ENCODE measurements at places on chromosomes 3 and 15.
A peak's percentile ranks its signal among the peaks of the same experiment; 100 is the strongest.

DNA sequence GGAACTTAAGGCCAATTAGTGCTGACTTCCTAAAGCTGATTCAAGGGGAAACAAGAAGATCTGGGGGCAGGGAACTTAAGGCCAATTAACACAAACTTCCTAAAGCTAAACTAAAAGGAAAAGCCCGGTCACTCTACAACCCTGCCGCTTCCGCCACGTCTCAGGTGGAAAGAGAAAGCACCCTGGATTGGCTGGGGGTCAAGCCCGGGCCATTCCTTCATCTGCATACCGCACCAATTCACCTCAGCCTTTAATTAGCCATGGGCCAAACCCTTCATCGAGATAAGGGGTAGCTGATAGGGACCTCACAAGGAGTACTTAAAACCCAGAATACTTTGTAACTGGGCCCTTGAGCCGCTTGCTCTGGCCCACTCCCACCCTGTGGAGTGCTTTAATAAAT lies 14.4 kb downstream of the TMPRSS7 start:
- DNase-seq = no peak

GRCh38 chr3:128780101-128780837 lies 54.3 kb downstream of the RAB7A start:
- no peak for DNase-seq

- DNase-seq = no peak
Observed at GRCh38 chr3:57953576-57953975, 54.6 kb upstream of the FLNB start.

- no peak for DNase-seq
Observed at GRCh38 chr3:152472672-152472954, 203.9 kb downstream of the MBNL1 start.

DNA sequence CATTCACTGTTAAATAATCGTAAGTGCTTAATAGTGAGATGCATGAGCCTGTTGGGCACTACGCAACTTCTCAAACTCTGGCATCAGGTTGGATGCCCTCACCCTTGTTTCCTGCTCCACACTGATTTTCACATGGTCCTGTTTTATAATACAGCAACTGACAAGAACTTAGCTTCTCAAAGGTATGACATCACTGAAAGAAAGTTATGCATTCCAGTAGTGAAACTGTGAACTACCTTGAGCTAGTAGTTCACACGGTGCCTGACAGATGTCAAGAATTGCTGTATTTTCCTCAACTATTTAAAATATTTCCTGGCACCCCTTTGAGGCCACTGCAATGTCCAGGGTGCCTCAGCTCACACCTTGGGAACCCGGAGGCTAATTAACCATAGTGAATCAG lies 327.5 kb downstream of the RORA start:
- DNase-seq = no peak

- no peak for DNase-seq
Observed at GRCh38 chr15:41949401-41950126, 22.8 kb downstream of the EHD4 start.

DNA sequence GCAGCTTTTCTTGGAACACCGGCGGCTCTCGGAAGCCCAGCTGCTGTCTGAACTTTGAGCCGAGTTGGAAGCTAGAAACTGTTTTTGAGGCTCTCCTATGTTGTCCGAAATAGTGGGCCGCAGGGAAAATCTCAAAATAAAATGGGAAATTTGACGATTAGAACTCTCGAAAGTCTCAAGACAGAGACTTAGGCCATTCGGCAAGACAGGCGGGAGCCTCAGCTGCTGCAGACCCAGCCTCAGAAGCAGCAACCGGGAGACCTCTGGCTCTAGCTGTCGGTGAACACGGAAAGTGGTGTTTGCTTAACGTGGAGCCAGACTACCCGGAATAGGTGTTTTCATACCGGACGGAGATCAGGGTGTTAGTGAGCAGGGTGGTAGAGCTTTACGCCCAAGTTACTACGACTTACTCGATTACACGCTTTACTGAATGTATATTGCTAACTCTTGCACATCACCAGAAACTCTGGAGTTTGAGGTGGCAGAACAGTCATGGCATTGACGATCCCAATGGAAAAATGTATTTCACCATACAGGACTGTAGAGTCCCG lies 357 bp upstream of the MAN2C1 start:
- DNase-seq = no peak

DNA sequence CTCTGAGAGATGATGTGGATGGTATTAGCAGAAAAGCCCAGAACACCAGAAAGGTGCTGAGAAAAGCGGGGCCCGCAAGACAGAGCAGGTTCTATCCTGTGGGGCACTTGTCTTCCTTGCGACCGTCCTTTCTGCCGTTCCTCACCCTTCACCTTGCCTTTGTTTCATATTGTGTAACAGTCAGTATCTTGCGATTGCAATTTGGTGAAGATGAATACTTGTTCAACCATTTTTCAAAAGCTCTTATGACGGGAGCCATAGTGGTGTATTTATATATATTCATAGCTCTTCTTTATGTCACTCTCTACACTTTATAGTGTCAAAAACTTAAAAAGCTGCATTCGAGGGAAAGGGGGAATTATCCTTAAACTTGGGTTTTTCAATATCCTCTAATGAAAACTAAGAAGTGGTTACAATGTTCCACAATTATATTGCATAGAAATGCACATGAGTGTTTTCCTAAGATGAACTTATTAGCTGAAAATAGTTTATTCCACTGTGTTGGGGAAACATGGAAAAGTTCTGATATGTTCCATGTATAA lies 797 bp downstream of the MAP3K13 start:
- DNase-seq = no peak

GRCh38 chr15:40595773-40596172 lies 1.7 kb downstream of the KNL1 start:
- DNase-seq = no peak

DNA sequence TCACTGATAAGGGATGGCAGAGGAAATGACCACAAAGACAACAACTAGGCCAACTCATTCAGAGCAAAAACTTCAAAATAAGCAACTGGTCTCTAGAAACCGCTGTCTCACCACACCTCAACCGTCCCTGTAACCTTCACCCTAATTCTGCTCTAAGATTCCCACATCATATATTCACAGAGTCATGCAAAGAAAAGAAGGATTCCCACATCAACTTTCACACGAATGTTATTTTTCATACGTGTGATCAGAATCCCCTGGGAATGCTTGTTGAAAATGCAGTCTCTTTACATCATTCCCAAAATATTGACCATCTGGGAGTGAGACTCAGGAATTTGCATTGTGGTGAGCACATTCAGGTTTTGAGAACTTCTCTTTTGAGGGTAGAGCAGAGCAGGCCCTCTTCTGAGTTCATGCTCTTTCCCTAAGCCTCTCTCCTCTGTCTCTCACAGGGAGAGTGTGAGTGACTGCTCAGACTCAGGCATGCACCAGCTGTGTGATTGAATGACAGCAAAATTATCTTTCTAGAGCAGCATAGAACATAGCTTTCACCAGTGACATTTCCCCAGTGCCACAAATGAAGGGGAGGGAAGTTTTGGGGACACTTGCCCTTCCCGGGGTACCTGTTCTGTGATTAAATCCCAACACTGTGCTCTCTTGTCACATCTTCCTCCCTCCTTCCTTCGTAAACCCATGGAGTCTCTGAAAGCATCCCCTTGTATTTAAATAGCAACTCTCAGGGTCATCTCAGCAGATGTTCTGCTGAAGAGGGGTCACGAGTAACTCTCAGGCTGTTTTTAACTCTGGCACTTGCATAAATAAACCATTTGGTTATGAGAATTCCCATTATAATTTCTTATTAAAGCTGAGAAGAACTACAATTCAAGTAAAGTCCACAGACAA lies 170.9 kb downstream of the PLCL2 start:
- DNase-seq = no peak

GRCh38 chr15:58457466-58457965 lies 25.7 kb downstream of the LIPC start:
- peak; percentile 25 for DNase-seq

DNA sequence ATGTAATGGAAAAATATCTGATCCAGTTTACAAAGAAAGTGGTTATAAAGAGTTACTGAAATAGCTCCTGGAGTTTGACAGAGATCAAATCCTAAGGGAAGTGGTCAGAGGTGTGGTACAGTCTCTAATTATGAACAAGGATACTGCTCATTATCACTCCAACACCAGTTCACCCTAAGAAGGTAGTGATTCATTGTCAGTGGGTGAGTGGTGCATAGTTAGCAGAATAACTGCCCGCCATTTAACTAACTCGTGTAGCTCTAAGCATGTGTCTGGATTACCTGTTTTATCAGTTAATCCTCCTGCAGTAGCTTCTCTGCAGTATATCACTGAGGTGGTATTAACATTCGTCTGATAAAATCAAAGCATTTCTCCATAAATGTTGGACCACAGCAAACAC lies 700.1 kb downstream of the NLGN1 start:
- no peak for DNase-seq

DNA sequence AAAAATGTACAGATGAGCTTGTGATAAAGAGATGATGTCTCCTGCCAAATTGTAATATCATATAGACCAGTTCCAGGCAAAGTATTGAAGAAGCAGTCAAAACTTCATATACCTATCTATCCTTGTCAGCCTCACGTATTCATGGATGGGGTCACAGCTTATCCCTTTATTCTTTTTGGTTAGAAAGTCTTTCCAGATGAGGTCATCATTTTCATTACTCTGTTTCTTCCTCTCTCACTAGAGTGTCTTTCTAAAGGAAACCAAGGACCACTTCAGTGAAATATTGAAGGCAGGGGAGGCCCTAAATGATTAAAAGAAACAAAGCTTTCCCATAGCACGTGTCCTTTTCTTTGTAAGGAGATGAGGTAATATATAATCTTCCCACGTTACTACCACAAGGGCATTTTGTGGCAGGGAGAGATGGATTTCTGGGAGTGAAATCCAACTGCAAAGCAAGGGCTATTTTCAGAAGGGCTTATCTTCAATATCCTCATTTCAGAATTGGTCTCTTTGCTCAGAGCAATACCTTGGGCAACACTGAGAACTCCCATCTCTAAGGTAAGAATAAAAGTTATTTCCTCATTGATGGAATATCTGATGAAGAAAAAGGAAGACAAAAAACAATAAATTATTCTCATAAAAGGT lies 260.2 kb downstream of the TIGIT start:
- no peak for DNase-seq

- no peak for DNase-seq
Observed at GRCh38 chr15:29990035-29990434, 92.7 kb upstream of the GOLGA8J start.

DNA sequence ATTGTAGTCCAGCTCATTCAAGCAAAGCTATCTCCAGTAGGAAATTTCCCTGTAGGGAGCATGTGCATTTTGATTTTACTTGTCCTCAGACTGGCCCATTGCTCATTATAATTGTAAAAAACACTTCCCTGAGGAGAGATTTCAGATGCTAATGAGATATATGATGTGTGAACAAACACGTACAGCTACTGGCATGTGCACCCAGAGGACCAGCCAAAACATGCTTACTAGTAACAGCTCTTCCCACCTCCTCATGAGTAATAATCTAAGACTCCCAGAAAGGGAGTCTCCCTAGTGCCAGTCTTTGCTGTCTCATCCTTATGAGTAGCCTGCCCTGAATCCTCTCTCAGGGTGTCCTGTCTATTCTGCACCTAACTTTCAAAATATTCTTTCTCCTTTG lies 43.4 kb downstream of the FBXO22 start:
- DNase-seq = no peak

GRCh38 chr3:174242311-174243041 lies 616.7 kb upstream of the NAALADL2 start:
- DNase-seq = no peak

- DNase-seq = no peak
Observed at GRCh38 chr3:139772539-139773500, 95.0 kb upstream of the NMNAT3 start.

Data from activated CD4-positive, alpha-beta T cell treated with anti-CD3 and anti-CD28 coated beads, Interleukin-2, amount 50 U/mL, for 48 hours (primary cell).